Hematopoietic multipotent progenitor cell treated with erythropoietin and hydrocortisone succinate and interleukin-3 and kit ligand, for 8 days (in vitro differentiated cells): ENCODE measurements at places on chromosomes 5 and 9.

- no peak for DNase-seq
Observed at GRCh38 chr5:157913575-157913974, 54.6 kb upstream of the CLINT1 start.

DNA sequence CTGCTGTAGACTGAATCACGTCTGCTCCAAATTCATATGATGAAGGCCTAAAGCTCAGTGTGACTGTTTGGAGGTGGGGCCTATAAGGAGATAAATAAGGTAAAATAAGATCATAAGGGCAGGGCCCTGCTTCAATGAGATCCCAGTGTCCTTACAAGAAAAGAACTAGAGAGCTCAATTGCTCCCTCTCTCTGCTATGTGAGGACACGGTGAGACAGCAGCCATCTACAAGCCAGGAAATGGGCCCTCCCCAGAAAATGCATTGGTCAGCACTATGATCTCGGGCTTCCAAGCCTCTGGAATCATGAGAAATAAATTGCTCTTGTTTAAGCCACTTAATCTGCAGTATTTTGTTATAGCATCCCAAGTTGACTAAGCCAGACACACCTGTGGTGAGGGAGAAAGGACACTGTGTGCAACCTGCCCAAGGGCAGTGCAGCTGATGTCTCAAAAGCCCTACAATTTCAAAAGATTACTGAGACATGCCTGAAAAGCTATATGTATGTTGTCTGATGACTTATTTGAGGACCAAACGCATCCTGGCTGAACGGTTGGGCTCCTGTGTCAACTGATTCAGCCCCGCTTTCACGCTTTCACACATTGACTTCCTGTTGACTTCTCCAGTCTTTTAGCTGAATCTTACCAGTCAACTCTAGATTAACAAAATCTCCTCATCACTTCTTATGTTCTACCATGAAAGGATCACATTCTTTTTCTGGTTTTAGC, 13.2 kb downstream of the GZMK start:
- DNase-seq, result no peak

- DNase-seq, result no peak
Observed at GRCh38 chr9:86500031-86500430, 145.8 kb upstream of the TUT7 start.

DNA sequence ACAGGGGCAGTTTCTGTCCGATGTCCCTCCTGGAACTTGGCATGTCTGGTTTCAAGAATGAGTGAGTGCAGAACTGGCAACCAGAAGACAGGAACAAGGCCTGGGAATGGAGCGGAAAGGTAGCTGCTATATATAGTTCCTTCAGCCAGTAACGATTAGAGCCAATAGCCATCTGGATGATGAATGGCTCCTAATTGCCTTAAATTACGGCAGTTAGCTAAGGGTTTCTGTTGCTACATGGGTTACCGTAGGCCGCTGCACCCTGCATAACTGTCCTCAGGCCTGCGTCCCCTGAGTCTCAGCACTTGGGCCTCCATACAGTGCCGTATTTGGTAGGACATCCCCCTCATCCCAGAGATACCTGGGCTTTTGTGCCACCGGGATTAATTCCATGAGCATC, 29.4 kb downstream of the WWC1 start:
- no peak for DNase-seq

DNA sequence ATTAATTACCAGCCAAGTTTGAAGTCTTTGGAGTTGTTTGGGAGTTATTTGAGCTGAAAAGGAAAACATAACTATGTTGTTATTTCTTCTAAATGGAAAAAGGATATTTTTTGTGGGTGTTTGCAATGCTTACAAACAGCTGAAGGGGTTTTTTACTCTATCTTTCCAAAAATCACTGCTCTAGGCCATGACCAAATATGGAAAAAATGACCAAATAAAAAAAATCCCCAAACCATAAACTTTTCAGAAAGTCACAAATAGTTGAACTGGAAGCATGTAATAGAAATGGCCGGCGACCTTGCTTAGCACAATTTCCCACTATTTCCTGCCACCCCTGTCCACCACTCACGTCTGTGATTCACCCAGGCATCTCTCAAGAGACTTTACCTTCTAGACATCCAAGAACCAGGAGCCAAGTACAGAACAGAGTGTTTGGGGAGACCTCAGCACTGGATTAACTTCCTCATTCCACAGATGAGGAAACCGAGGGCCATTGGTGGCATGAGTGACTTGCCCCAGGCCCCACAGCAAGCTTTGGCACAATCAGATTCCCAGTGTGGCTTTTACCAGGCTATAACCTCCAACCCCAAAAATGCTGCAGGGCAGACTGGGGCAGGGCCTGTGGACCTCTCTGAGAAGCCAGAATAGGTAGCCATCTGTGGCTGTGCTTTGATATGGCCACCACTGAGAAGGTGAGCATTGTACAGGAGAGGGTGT, 84.5 kb downstream of the NRG2 start:
- no peak for DNase-seq

GRCh38 chr9:19473605-19474004, 64.8 kb downstream of the ACER2 start:
- no peak for DNase-seq

DNA sequence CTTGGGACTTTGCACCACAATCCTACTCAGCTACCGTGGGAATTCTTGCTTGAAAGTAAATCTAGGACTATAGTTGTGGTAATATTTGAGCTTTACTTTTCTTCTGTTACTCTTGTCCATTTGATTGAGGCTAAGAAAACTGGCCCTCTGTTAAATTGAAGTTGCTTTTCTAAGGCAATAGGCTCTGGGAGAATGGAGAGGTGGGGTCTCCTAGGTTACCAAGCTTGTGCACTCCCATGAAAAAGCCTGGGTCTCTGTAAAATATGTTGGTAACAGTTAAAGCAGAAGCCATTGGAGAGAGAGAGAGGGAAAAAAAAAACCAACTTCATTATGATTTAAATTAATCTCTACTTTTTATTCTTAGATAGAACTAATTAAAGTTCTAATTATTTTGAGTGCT, 68.6 kb downstream of the RAI14 start:
- DNase-seq, result no peak

DNA sequence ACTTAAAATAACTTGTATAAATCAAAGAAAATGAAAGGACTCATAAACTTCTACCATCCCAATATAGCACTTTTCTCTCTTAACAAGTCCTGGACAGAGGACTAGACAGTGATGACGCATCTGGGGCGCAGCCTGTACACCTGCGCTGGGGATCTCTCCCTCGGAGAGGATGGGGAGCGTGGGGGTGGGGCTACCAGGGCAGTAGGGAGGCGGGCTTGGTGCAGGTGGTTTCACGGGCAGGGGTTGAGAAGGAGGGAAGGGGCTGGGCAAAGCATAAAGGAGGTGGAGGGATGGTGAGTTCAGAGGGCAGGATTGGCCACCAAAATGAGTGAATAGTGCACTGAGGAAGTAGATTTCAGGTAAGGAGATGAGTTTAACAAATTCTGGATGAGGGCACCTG, 41.1 kb downstream of the STC2 start:
- DNase-seq, result no peak

DNA sequence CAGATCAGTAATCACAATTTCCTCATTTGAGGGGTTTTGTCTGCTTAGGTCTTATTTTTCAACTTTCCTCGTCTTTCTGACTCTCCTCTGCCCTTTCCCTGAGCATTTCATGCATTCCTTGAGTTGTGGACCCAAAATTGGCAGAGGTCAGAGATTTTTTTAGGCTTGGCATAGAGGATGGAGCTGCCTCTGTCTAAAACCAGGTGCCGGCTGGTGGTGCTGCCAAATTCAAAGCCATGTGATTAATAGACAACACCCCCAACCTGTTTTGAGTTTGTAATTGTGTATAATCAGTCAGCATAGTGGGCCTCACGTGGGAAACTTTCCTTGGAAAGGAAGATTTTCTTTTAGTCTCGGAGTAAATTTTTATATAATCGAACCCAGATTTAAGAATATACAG, 39.6 kb downstream of the TJP2 start:
- no peak for DNase-seq
